ENCODE measurements at places on chromosomes 11 and 22. TPM values are rescaled to one million over a fixed set of nuclear protein-coding genes. Genes with fewer than 3 reads are reported as not detected.

- H3K27ac ChIP-seq, result peak overlapping the region; percentile 91
- peaks cover 11% of the 10 kb centered on the region for H3K27me3 ChIP-seq
- peaks cover 32% of the 10 kb centered on the region for H3K4me1 ChIP-seq
- DNase-seq, result no peak
- peak overlapping the region; percentile 91 for H3K4me3 ChIP-seq
Observed at GRCh38 chr11:63680834-63681320, 423 bp upstream of the RTN3 start.

DNA sequence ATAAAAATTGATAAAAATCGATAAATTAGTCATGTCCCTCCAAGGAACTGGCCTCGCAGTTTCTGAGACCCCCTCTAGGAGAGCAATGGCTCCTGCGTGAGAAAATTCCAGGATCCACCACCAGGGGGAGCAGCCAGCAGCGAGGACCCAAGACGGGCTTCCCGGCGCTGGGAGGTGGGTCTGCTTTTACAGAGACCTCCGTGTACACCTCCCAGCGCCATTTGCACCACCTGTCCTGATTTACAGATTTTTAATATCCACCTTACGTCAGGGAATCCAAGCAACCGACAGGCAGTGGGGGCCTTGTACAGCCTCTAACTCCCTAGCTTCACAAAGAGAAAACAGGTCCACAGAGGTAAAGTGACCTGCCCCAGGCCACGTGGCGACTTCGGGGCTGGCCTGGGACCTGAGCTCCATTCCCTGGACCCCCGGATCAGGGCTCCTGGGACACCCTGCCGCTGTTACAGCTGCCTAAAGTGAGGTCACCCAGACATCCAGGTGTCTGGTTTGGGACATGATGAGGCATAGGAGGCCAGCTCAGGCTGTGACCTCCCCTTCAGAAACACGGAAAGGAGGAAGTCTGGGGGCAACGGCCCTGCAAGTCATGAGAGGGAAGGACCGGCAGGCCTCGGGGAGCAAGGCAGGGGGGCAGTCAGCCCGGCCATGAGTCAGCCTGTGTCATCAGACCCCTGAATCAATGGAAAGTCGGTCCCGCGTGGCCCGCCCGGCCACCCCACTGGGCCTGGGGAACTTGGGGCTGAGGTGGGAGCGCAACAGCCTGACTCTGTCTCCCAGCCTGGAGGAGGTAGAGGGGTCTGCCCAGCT lies 3.5 kb downstream of the OSM start:
- peak; percentile 67 for DNase-seq
- H3K4me3 ChIP-seq, result peak overlapping the region; percentile 95
- H3K27me3 ChIP-seq, result no peaks in the 10 kb centered on the region
- H3K4me1 ChIP-seq, result peaks cover 64% of the 10 kb centered on the region
- peaks cover 27% of the 10 kb centered on the region for H3K36me3 ChIP-seq
- peak overlapping the region; percentile 94 for H3K27ac ChIP-seq

DNA sequence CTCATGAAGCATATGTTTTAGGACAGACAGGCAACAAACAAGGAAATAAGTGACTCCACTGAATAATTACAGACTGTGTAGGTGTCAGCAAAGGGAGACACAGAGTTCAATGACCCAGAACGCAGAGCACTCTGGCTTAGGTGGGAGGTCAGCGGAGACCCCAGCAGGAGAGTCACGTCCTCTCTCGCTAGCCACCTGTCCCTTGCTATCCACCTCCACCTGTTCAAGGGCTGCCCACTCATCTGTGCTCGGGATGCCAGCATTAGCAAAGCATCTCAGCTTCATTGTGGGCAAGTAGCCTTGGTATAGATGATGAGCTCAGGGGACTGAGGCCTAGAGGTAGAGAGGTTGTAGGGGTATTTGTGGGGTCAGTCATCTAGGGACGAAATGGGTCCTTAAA lies 21.8 kb upstream of the ATXN10 start:
- no peak for DNase-seq
- no peak overlapping the region for H3K4me3 ChIP-seq
- H3K27me3 ChIP-seq, result peaks cover 20% of the 10 kb centered on the region
- no peaks in the 10 kb centered on the region for H3K36me3 ChIP-seq
- no peak overlapping the region for H3K27ac ChIP-seq
- no peaks in the 10 kb centered on the region for H3K4me1 ChIP-seq

GRCh38 chr11:121539000-121539399 lies 86.2 kb upstream of the SORL1-AS1 start:
- H3K36me3 ChIP-seq, result peaks cover 23% of the 10 kb centered on the region
- no peak overlapping the region for H3K27ac ChIP-seq
- no peak for DNase-seq

The NOX4 gene
- total RNA-seq, result not detected

GRCh38 chr11:11486423-11486822 lies 133.4 kb upstream of the CSNK2A3 start:
- no peak overlapping the region for H3K27ac ChIP-seq
- H3K4me1 ChIP-seq, result no peaks in the 10 kb centered on the region
- DNase-seq, result no peak
- no peaks in the 10 kb centered on the region for H3K36me3 ChIP-seq
- no peak overlapping the region for H3K4me3 ChIP-seq
- H3K27me3 ChIP-seq, result peaks cover 7% of the 10 kb centered on the region

DNA sequence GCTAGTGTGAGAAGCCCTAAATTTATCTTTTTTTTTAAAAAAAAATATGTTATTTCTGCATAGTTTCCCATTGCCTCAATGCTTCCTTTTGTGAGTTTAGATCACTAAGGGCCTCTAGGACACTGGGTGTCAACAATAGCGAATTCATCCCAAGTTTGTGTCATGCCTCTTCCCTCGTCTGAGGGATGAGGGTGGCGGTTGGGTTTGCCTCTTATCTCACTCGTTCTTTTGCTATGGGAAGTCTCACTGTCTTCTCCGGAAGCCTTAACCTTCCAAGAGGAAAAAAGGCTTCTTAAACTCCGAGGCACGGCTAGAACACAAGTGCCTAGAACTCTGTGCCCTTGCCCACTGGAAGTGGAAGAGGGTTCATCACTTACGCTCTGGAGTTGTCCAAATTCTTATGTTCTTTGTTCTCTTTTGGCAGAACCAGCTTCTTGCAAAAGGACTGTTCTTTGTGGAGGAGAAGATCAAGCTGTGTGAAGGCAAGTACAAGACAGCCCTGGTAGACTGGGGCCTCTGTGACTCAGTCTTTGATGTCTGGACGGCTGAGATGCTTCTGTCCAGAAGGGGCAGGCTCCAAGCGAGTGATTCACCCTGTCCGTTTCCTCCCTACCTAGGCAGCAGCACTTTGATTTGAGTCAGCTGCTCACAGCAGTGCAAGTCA lies 78.5 kb downstream of the TRAF6 start:
- DNase-seq, result no peak
- peaks cover 67% of the 10 kb centered on the region for H3K36me3 ChIP-seq
- no peaks in the 10 kb centered on the region for H3K27me3 ChIP-seq
- peak overlapping the region; percentile 76 for H3K27ac ChIP-seq
- peak overlapping the region; percentile 54 for H3K4me3 ChIP-seq
- peaks cover 50% of the 10 kb centered on the region for H3K4me1 ChIP-seq

DNA sequence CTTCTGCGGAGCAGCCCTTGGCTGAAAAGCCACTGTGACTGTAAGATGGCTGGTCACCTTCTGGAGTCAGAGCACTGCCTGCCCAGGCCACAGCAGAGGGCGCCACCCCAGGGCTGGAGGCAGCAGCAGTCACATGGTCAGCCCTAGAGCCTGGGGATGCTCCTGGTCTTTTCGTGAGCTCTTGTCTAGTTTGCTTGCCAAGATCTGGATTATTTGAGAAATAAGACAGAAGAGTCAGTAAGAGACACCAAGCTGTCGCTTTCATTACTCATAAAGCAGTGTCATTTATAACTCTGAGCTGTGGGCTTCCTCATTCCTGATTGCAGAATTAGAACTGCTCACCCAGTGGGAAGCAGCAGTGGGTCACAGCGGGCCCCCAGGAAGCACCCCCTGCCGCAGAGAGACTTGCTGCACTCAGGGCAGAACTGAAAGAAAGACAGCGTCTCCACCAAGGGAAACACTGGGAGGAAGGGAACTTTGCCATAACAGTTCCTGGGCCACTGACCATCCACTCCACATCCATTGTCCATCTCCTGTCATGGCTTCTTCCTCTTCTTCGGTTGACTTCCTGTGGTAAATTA lies 56.7 kb downstream of the PPP6R2 start:
- DNase-seq, result no peak
- peak overlapping the region; percentile 42 for H3K27ac ChIP-seq
- peaks cover 14% of the 10 kb centered on the region for H3K36me3 ChIP-seq
- H3K4me3 ChIP-seq, result no peak overlapping the region
- H3K27me3 ChIP-seq, result no peaks in the 10 kb centered on the region

The TECTA gene
- 0.34 TPM for total RNA-seq

- H3K27me3 ChIP-seq, result peaks cover 4% of the 10 kb centered on the region
- DNase-seq, result no peak
- H3K36me3 ChIP-seq, result no peaks in the 10 kb centered on the region
- H3K4me3 ChIP-seq, result no peak overlapping the region
Observed at GRCh38 chr22:27372969-27373670, 428.4 kb downstream of the MN1 start.

- H3K36me3 ChIP-seq, result no peaks in the 10 kb centered on the region
- H3K27me3 ChIP-seq, result peaks cover 10% of the 10 kb centered on the region
- H3K4me3 ChIP-seq, result no peak overlapping the region
- DNase-seq, result no peak
Observed at GRCh38 chr11:9625162-9625561, 38.7 kb upstream of the SWAP70 start.

The TSPAN18 gene
- 2.0 TPM for total RNA-seq

The SERHL2 gene
- total RNA-seq, result 1.4 TPM

The HNRNPUL2 gene
- total RNA-seq, result 55.2 TPM

The OVOL1 gene
- total RNA-seq, result 0.10 TPM

DNA sequence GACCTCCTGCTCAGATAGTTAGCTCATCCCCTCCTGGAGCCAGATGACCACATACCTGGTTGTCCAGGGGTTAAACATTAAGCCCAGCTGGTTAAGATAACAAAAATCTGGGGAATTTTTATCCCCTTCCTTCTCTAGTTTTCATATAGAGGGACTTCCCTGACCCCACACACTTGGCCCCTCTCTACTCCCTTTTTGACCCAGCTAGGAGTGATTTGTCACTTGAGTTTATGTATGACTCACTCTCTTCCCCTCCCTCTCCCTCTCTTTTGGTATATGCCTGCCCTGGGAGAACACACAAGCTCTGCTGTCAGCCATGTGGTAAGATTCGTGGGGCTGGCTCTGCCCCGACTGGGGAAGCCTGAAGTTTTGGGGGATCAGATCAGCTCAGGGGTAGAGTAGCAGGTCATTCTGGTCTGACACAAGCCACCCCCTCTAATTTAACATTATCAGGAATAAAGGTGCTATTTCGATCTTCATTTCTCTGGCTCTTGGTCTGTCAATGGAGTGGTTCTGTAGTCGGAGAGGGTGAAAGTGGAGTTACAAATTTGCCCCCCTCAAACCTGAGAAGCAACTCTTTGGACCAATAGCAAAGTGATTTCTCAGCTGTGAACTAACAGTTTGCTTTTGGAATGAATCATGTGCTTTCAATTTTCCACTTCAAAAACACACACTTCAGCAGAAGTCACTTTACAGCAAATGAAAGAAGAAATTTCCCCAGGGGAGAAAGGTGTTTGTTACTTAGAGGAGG lies 415.3 kb upstream of the CADM1 start:
- DNase-seq, result no peak
- H3K27ac ChIP-seq, result peak overlapping the region; percentile 84
- H3K27me3 ChIP-seq, result peaks cover 2% of the 10 kb centered on the region
- no peaks in the 10 kb centered on the region for H3K4me1 ChIP-seq
- no peaks in the 10 kb centered on the region for H3K36me3 ChIP-seq

The SNU13 gene
- total RNA-seq, result 337 TPM

DNA sequence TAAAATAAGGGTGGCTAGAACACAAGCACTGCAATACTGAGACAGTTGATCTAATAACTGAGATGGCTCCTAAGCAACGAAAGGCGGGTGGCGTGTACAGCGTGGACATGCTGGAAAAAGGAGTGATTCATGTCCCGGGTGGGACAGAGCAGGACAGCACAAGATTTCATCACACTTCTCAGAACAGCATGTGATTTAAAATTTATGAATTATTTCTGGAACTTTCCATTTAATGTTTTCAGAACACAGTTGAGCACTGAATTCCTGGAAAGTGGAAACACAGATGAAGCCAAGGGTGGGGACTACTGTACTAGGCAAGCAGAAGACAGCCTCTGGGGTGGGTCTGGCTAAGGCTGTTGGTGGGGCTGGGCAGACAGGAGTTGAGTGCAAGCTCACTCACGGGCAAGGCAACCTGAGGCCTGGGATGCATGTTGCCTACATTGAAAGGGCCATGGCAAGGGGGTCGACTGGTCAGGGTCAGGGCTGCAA lies 165.6 kb upstream of the DDI1 start:
- no peaks in the 10 kb centered on the region for H3K27me3 ChIP-seq
- no peaks in the 10 kb centered on the region for H3K4me1 ChIP-seq
- H3K4me3 ChIP-seq, result no peak overlapping the region
- no peak overlapping the region for H3K27ac ChIP-seq
- no peaks in the 10 kb centered on the region for H3K36me3 ChIP-seq

The TMEM109 gene
- total RNA-seq, result 143 TPM

GRCh38 chr11:61273178-61274078 lies 21.7 kb downstream of the VWCE start:
- no peaks in the 10 kb centered on the region for H3K27me3 ChIP-seq
- H3K4me3 ChIP-seq, result no peak overlapping the region
- H3K36me3 ChIP-seq, result no peaks in the 10 kb centered on the region
- no peak overlapping the region for H3K27ac ChIP-seq
- peaks cover 12% of the 10 kb centered on the region for H3K4me1 ChIP-seq

DNA sequence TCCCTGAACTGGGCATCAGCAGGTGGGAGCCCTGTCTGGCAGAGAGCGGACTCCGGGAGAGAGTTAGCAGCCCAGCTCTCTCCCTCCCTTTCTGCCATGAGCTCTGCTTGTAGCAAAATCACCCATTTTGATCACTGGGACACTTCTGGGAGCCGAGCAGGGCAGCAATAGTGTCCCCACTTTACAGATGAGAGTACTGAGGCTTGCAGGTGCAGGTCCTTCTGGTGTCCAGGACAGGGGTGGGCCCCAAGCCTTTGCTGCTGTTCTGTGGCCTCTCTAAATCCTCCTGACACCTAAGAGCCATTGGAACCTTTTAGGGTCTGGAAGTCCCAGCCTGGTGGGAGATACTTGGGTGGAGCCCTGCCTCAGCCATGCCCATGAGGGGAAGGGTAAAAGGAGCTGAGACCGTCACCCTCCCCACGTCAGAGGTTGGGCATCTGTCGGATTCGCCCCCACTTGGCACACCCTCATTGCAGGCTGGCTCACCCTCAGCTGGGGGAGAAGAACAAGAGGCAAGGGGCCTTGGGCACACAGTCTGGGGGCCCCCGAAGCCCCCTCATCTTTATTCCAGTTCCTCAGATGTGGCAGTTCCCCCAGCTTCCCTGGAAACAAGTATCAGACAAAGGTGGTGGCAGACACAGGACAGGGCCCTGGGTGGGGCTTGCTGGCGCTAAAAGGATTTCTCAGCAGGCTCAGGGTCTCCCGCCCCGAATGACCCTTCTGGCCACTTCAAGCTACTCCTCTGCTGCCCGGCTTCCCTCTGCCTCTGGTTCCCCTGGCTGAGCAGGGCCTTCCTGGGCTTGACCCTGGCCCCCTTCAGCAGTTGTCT lies 4.5 kb downstream of the RIN1 start:
- peaks cover 3% of the 10 kb centered on the region for H3K27me3 ChIP-seq
- no peak overlapping the region for H3K27ac ChIP-seq
- no peak overlapping the region for H3K4me3 ChIP-seq
- no peak for DNase-seq

The TCN2 gene
- total RNA-seq, result 0.23 TPM

- H3K4me3 ChIP-seq, result no peak overlapping the region
- H3K4me1 ChIP-seq, result peaks cover 10% of the 10 kb centered on the region
- no peaks in the 10 kb centered on the region for H3K36me3 ChIP-seq
- peak; percentile 70 for DNase-seq
- peaks cover 37% of the 10 kb centered on the region for H3K27me3 ChIP-seq
- H3K27ac ChIP-seq, result peak overlapping the region; percentile 35
Observed at GRCh38 chr22:45645526-45646414, 25.9 kb upstream of the ATXN10 start.

The CHRM1 gene
- total RNA-seq, result not detected

GRCh38 chr11:94920311-94920710 lies 53.0 kb downstream of the CWC15 start:
- no peak overlapping the region for H3K27ac ChIP-seq
- no peak overlapping the region for H3K4me3 ChIP-seq
- H3K36me3 ChIP-seq, result peaks cover 5% of the 10 kb centered on the region
- peaks cover 15% of the 10 kb centered on the region for H3K4me1 ChIP-seq

Measured in activated T-helper 1 cell treated with anti-CD3 and anti-CD28 coated beads, Interleukin-12 subunit alpha, Interleukin-12 subunit beta, Interleukin-2, Interleukin-4 antibody, amounts not matched to agents 30 ng/mL and 10 ng/mL and 1 ng/mL, durations not matched to agents 14 hours and 24 hours and 36 hours (primary cell).